ENCODE measurements at places on chromosomes 16 and 17.
A peak's percentile ranks its signal among the peaks of the same experiment; 100 is the strongest.

GRCh38 chr17:78281249-78281845 lies 49.9 kb downstream of the TMEM235 start:
- DNase-seq = no peak

GRCh38 chr17:68819465-68819864 lies 135.7 kb downstream of the ABCA8 start:
- no peak for DNase-seq

- no peak for DNase-seq
These were observed 11.8 kb downstream of the POLR2A start for GRCh38 chr17:7495906-7496434.

- DNase-seq = no peak
These were observed 98.3 kb downstream of the ZNF423 start for GRCh38 chr16:49757559-49758069.

DNA sequence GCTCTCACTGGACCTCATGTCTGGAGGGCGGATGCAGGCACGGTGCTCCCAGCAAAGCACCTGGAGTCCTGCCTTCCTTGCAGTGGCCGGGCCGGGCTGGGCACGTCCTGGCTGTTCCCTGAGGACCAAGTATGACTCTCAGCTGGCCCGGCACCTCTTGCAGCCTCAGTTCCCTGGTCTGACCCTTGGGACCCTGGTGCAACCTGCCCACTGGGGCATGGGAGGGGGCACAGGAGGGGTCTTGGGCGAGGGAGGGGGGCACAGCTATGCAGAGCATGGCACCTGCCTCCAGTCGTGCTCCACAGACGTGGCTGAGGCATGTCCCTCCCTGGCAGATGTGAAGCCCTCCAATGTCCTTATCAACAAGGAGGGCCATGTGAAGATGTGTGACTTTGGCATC lies 19.6 kb downstream of the MAP2K3 start:
- DNase-seq = no peak

DNA sequence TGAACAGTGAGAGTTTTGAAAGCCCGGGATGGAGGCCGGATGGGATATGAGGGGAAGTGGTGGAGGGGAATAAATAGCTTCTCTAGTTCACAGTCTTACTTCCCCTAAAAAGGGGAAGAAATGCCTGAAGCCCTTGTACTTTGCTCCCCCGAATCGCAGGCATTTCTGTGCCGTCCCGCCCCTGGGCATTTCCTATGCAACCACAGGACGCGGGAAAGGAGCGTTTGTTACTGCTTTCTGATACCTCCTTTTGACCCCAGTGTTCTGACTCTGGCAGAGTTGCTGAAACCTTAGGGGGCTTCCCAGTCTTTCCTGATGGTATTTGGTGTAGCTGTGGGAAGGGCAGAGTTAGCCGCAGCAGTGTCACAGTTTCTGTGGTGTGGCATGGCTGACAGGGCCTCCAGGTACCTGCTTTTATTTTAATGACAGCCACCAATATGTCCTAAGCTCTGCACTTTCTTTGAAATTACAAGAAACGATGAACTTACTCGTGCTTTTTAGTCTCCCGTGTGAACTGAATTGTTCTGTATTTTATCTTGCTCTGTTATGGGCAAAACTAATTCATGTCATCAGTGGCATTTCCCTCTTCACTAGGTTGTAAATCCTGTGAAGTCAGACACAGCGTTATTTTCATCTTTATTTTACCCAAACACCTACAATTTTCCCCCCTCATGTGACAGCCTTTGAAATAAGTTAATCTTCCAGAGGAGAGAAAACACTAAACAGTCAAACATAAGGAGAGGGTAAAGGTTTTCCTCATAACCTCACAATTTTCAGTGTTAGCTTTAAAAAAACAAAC lies 27.1 kb downstream of the USP10 start:
- DNase-seq = peak; percentile 25

- no peak for DNase-seq
These were observed 15.1 kb upstream of the ERN2 start for GRCh38 chr16:23728112-23728477.

DNA sequence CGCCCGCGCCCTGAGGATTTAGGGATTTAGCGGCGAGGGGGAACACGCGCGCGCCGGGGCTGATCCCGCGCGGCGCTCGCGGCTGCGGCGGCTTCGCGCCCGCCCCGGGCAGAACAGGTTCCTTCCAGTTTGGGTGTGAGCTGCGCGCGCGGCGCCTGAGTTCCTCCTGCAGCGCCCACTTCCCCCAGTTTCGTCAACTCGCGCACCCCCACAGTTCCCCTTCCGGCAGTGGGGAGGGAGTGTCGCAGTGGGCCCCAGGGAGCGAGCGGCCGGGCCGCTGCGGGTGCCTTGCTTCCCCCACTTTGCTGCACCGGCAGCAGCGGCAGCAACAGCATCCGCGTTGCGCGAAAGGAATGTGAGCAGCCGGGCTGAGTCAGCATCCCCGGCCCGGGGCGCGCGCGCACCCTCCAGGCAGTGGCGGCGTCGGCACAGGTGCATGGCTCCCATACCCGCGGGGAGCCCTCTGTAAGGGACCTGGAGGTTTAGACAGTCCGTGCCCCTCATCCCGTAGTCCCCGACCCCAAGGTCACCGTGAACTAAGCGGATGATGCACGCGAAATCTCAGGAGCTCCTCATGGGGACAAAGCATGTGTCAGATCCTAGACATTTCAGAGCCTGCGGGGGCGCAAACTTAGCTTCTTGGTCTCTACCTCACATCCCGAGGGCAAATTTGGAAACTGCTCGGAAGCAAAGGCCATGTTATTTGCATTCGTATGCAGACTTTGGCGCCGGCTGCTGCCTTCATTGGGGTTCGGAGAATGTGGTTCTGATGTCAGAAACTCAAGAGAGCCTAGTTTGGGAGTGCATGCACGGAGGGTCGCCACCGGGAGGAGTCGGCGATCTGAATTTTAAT lies 767 bp downstream of the ARSG start:
- peak; percentile 81 for DNase-seq

GRCh38 chr17:66281661-66282369 lies 20.6 kb upstream of the PRKCA start:
- DNase-seq = no peak

- DNase-seq = no peak
These were observed 24.3 kb downstream of the G6PC3 start for GRCh38 chr17:44094701-44095387.

DNA sequence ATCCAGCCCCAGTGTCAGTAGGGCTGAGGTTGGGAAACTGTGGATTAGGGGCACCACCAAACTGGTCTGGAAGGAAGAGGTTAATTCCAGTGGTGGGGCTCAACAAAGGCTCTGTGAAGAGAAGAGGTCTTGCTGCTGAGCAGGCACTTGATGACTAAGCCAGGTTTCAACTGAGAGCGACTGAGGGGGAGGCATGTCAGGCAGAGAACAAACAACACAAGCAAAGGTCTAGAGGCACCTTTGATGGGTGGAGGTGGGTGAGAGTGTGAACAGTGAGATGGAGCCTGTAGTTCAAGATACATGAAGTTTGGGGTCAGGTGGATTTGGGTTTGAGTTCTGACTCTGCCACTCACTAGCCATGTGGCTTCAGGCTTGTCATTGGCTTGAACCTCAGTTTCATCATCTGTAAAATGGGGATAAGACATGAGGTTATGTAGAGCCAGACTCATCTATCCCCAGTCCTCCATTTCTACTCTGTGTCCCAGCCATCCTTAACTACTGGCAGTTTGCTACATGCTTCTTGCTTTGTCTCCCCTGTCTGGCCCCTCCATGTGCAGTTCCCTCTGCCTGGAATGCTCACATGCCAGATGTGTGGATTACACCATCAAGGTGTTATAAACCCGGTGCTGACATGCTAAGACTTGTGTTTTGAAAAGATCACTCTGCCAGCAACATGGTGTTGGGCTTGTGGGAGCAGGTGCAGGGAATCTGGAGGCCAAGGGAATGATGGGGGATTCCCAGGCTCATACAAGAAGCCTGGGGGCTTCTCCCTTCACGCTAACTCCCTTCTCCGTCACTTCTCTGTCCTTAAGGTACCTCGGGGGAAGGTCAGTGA lies 3.0 kb upstream of the RMI2 start:
- no peak for DNase-seq

- DNase-seq = no peak
These were observed 118.2 kb upstream of the CHMP6 start for GRCh38 chr17:80873307-80873951.

DNA sequence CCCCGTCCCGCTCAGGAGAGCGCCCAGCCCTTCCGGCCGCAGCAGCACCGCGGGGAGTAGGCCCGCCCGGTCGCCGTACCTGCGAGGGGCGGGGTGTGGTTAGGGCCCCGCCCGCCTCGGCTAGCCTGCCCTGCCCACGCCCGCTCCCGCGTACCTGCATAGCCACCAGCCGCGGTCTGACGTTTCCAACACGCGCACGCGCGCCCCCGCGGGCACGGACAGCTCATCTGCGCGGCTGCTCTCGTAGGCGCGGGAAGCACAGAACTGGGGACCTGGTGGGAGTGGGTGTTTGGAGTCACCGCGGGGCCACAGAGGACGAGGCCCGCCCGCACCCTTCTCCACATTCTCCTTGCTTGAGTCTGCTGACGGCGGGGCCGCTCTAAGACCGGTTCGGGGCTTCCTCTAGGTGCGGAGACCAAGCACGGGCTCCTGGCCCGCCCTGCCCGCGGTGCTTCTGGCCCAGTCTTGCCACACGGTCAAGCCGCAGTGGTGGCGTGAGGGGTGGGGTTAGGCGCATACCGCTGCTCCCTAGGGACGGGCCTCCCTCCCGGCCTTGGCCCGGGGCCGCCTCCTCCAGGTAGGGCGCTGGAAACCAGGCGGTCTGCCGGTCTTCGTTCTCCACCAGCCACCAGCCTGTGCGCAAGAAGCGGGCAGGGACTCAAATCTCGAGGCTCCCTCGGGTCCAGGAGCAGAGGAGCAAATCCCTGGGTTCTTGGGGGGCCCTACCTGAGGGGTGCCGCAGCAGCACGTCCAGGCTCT lies 1.8 kb downstream of the NOXO1 start:
- no peak for DNase-seq

DNA sequence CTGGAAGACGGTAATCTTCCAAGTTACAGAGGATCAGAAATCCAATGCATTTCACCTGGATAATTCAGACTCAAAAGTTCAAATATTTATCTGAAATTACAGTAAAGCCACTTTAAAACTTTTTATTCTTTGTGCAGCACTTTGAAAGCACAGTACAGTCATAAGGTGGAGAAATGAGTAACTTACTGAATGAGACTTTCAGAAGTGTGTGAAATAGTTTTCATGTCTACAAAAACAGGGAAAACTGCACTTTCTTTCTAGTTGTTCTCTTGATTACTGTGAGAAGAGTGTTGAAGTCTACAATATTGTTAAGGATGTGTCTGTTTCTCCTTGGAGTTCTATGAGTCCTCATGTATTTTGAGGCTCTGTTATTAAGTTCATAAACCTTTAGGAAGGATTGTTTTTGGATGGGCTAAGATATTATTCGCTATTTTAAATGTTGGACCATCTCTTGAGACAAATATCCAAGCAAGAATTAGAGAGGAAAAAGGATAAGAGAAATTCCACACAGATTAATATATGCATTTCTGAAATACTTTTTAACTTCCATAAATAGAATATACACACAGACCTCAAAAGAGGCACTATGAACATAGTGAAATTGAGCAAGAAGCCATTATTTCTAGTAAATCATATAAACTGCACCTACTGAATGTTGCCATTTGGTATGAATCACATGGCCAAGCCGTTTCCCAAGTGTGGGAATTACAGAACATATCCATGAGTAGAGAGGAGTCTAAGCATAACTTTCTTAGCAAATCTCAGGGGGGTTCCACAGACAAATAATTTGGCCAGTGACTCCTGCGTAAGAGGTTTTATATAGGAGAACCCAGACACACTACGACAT lies 83.6 kb upstream of the PLEKHM1 start:
- DNase-seq = no peak

DNA sequence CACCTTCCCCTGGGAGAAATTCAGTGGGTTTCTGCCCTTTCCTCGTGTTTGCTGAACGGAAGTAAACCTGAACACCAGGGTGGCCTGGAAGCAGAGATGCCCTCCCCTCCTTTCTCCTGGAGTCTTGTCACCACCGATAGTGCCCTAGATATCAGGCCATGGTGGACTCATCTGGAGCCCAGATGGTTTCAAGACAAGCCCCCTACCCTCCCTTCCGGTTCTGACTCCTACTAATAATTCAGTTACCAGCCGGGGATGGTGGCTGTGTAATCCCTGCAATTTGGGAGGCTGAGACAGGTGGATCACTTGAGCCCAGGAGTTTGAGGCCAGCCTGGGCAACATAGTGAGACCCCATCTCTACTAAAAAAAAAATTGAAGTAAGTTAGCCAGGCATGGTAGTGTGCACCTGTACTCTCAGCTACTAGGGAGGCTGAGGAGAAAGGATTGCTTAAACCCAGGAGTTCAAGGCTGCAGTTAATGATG lies 2.4 kb downstream of the ZNF469 start:
- DNase-seq = no peak

- DNase-seq = no peak
These were observed at the start of gene ARHGAP23 for GRCh38 chr17:38428112-38428642. ARHGAP23 (plus strand) TSS chr17:38428464; CDS start chr17:38428486, 22 bp downstream.

- DNase-seq = no peak
These were observed 33.7 kb upstream of the COQ7 start for GRCh38 chr16:19033761-19034160.

- no peak for DNase-seq
These were observed 22.2 kb downstream of the MMP15 start for GRCh38 chr16:58047557-58048348.

DNA sequence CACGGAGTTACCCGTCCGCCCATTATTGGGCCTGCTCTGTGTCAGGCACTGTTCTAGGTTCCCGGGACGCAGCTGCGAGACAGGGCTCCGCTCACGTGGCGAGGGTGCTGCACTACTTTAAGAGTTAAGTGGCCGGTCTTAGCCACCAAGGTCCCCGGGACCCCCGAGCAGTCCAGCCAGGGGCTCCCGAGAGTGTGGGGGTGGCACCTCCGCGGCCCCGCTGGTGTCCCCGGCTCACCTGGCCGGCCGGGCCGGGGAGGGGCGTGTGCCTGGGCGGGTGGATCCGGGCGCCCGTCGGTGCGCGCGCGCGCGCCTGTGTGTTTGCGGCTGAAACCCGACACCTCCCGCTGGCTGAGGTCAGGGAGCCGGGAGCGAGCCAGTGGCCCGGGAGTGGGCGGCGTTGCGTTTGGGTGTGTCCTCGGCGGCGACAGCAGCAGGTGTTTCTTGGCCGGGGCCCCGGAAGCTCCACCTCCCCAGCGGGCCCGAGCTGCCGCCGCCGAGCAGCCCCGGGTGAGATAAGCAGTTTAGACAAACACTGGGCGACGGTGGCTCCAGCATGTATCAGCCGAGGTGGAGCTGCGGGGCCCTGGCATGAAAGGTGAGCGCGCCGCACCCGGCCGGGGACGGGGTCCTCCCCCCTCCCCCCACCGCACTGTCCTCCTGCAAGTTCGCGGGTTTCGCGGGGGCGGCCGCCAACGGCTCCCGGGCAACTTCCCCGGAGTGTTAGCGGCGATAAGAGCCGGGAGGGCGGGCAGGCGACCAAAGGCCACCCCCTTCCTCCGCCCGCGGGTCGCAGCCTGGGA lies at the start of gene GSE1:
Gene GSE1, plus strand, starts transcription at position 522 of the 803 bp plus-strand sequence. Its CDS starts 70 bp downstream, at position 592.
- peak; percentile 70 for DNase-seq
